ENCODE measurements at places on chromosomes 5 and 9.

- no peak for DNase-seq
Observed at GRCh38 chr5:132498152-132498551, 7.6 kb upstream of the IRF1 start.

- DNase-seq: no peak
Observed at GRCh38 chr5:82586661-82587310, 308.6 kb upstream of the RPS23 start.

DNA sequence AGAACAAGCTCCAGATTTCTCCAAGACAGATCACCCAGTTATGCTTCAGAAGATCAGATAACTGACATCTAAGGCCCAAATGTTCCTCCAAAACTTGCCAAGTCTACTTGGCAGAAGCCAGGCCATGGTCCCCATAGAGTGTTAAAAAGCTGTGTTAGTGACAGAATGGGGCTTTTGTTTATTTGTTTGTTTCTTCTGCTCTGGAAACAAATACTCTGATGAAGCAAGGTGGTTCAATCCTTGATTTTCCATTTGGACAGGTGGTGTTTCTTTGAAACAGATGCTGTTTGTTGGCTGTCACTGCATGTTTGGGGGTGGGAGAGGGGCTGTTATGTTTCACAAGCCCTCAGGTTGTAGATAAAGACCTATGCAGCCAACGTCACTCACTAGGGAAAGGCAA lies 264.0 kb downstream of the FAM114A2 start:
- DNase-seq: no peak

GRCh38 chr5:157046041-157046440 lies 12.9 kb downstream of the HAVCR1 start:
- no peak for DNase-seq
